ENCODE measurements at places on chromosomes 12 and 14. TPM values are rescaled to one million over a fixed set of nuclear protein-coding genes. Genes with fewer than 3 reads are reported as not detected.

DNA sequence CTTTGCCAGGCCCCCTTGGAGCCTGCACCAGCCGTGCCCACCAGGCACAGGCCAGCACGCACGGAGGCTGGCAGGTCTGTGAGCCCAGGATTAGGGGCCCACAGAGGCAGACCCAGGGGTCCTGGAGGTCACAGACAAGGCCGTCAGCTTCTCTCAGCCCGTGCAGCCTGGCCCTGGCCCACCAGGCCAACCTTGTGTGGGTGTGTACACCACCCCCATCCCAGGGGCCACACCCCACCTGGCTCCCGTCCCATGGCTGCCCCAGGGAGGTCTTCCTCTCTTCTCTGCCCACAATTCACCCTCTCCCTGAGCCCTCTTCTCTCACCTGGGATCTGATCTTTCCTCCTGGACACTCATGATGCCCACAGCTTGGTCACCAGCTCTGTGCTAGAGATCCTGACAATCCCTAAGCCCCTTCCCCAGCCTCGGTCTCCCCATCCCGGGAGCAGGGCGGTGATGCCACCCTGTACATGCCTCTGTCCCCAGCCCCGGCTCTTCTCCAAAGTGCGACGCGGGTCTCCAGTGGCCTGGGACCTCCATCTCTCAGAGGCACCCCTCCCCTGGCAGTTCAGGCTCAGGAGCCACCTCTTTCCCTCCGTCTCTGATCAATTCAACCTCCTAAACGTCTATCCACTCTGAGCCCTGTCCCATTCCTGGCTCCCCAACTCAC is 31.1 kb upstream of the GPR132 start:
- peak; percentile 56 for DNase-seq
- no peak overlapping the region for H3K27ac ChIP-seq
- no peaks in the 10 kb centered on the region for H3K36me3 ChIP-seq
- peaks cover 42% of the 10 kb centered on the region for H3K4me1 ChIP-seq
- no peak overlapping the region for H3K4me3 ChIP-seq

DNA sequence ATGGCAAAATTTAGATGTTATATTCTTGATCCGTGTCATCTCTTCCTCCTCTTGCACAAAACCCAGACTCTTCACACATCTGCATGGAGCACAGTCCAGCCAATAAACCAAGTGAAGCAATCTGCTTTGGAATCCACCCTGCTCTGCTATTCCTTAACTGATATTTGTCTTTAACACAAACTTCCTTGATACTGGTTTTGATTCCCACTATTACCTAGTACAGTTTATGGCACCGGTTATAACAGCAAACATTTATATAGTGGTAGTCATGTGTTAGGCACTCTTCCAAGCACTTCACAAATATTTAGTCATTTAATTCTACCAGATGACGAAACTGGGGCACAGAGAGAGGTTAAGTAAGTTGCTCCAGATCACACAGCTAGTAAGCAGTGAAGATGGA is 12.5 kb downstream of the STYK1 start:
- no peak overlapping the region for H3K4me3 ChIP-seq
- H3K4me1 ChIP-seq, result no peaks in the 10 kb centered on the region
- no peaks in the 10 kb centered on the region for H3K27me3 ChIP-seq
- H3K27ac ChIP-seq, result no peak overlapping the region
- H3K36me3 ChIP-seq, result no peaks in the 10 kb centered on the region

The KRT2 gene
- total RNA-seq, result 844 TPM

DNA sequence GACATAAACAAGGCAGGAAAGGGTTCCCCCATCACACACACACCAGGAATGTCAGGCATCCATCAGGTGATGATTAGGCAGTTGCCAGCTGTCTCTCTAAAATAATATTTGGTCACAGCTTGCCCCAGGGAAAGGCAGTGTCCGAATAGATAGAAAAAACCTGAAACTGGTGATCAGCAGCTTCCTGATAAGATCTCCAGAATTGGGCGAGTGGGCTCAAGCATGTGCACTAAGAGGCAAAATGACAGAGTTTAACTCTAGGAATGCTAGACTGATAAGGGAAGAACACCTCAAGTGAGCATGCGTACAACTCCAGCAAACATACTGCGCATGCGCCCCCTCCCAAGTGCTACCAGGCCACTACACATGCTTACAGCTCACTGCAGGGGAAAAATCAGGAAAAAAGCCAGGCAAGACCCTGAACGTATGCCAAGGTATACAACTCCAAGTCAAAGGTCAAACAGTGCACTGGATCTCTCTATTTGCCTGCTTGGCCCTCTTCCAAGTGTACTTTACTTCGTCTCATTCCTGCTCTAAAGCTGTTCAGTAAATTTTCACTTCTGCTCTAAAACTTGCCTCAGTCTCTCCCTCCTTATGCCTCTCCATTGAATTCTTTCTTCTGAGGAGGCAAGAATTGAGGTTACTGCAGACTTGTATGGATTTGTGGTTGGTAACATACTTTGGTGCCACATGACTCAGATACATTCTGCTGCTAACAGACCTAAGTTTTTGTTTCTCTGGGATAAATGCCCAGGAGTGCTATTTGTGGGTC is 73.5 kb upstream of the VASH1 start:
- no peak overlapping the region for H3K27ac ChIP-seq
- DNase-seq, result no peak
- H3K4me3 ChIP-seq, result no peak overlapping the region
- H3K4me1 ChIP-seq, result no peaks in the 10 kb centered on the region
- no peaks in the 10 kb centered on the region for H3K36me3 ChIP-seq

The SLC7A7 gene
- 2.2 TPM for total RNA-seq

- no peak for DNase-seq
- no peaks in the 10 kb centered on the region for H3K27me3 ChIP-seq
- peaks cover 60% of the 10 kb centered on the region for H3K4me1 ChIP-seq
Measured at GRCh38 chr12:104672096-104672445, 215.3 kb downstream of the CHST11 start.

DNA sequence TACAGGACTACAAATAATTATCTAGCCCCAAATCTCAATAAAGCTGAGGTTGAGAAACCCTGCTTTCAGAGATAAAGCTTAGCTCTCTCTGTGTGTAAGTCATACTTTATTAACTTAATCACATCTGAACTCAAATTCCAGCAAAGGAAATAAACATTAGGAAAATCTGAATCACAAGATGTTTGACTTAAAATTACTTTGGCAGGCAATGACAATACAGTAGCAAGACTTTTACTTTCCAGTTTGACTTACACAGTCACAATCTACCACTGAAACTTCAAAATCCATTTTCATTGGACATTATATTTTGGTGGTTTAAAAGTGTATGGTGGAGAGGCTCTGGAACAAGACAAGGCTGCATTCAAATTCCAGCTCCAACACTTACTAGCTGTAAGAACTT is 11.4 kb downstream of the TMEM116 start:
- H3K27ac ChIP-seq, result no peak overlapping the region
- no peaks in the 10 kb centered on the region for H3K27me3 ChIP-seq
- no peak overlapping the region for H3K4me3 ChIP-seq
- DNase-seq, result no peak
- peaks cover 11% of the 10 kb centered on the region for H3K4me1 ChIP-seq
- peaks cover 2% of the 10 kb centered on the region for H3K36me3 ChIP-seq

DNA sequence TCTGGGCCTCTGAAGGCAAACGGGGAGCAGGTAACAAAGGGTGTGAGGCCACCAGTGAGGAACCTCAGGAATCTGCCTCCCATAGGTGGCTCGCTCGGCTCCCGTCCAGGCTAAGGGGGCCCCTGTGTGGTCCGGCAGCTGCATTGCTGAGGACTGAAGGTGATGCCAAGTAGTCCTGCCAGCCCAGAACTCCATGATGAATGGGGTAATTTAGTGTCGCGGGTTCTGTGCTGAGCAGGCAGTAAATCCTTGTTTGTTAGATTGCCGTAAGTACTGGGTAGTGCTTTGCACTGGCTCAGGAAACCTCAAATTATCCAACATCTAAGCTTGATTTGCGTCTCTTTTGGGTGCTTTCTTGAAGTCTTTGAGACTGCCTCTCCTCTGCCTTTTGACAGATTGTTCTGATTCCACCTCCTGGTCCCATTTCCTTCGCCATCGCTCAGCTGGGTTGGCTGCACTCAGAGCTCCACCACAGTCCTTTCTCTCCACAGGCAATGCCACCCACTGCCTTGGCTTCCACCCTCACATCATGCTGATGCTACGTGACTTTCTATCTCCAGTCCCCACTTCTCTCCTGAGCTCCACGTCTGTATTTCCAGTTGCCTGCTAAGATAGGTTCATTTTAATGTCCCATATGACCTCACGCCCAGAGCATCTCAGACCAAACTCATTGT is 392.0 kb downstream of the FUT8 start:
- no peaks in the 10 kb centered on the region for H3K36me3 ChIP-seq
- no peak for DNase-seq
- H3K27me3 ChIP-seq, result peaks cover 9% of the 10 kb centered on the region
- H3K4me3 ChIP-seq, result no peak overlapping the region

All from suprapubic skin (tissue), 4 donors.